ENCODE measurements at places on chromosomes 1 and 21.
A peak's percentile ranks its signal among the peaks of the same experiment; 100 is the strongest.

DNA sequence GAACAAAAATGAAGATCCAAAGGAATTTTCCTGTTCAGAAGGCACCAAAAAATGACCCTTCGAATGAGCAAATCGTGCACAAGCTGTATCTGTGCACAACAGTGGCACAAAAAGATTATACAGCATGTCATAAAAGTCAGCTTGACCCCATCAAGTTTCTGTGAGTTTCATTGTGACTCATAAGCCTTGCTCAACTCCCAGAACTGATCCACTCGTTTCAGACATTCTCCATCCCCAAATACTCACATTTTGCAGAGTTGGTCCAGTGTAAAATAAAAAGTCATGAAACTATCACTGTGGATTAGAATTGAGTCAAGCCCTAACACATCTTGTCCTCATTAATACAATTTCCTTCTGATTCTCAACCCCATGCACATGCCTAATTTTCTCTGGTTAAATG, 174.7 kb upstream of the PKN2 start:
- peaks cover 6% of the 10 kb centered on the region for H3K4me1 ChIP-seq
- no peaks in the 10 kb centered on the region for H3K27me3 ChIP-seq
- no peak overlapping the region for H3K4me3 ChIP-seq
- DNase-seq: no peak
- H3K27ac ChIP-seq: no peak overlapping the region
- H3K36me3 ChIP-seq: no peaks in the 10 kb centered on the region

GRCh38 chr1:1081311-1082238, 7.5 kb upstream of the RNF223 start:
- no peak overlapping the region for H3K27ac ChIP-seq
- no peaks in the 10 kb centered on the region for H3K27me3 ChIP-seq
- H3K36me3 ChIP-seq: no peaks in the 10 kb centered on the region
- no peak overlapping the region for H3K4me3 ChIP-seq
- DNase-seq: peak; percentile 45

DNA sequence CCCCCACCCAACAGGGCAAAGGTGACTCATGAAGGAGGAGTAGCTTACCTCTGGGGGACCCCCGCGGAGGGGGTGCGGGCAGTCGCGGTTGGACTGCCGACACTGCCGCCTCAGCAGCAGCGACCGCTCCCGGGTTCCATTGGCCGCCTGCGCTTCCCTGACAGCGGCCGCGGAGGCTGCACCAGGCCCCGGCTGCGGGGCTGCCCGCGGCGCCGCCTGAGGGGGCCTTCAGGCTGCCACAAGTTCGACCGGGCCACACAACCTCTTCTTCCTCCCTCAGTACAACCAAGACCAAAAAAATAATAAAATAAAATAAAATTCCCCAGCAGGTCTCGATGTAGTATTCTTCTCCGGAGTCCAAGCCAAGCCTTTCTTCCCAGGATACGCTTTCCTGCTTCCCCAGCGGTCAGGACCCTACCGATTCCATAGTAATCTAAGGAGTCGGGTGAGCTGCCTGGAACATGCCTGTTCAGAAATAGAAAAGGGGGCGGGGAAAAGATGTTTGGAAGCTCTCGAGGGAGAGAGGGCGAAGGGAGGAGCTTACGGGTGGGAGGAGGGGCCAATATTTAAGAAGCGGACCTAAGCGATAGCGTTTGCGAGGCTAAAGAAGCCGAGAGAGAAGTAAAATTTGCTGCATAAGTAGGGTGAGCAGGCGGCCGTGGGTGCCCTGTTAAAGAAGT, at the start of gene PI4KB:
PI4KB (minus strand) TSS at position 194 of the 680 bp plus-strand sequence. CDS start 10,935 bp downstream, outside the sequence.
- H3K36me3 ChIP-seq: no peaks in the 10 kb centered on the region
- H3K4me3 ChIP-seq: peak within 1 kb of the TSS; percentile 88
- no peaks in the 10 kb centered on the region for H3K4me1 ChIP-seq
- H3K27me3 ChIP-seq: no peaks in the 10 kb centered on the region
- peak; percentile 93 for DNase-seq

GRCh38 chr1:224493269-224493668, 58.7 kb upstream of the WDR26 start:
- H3K27ac ChIP-seq: no peak overlapping the region
- no peak for DNase-seq
- no peaks in the 10 kb centered on the region for H3K27me3 ChIP-seq
- H3K36me3 ChIP-seq: no peaks in the 10 kb centered on the region
- no peaks in the 10 kb centered on the region for H3K4me1 ChIP-seq
- no peak overlapping the region for H3K4me3 ChIP-seq

DNA sequence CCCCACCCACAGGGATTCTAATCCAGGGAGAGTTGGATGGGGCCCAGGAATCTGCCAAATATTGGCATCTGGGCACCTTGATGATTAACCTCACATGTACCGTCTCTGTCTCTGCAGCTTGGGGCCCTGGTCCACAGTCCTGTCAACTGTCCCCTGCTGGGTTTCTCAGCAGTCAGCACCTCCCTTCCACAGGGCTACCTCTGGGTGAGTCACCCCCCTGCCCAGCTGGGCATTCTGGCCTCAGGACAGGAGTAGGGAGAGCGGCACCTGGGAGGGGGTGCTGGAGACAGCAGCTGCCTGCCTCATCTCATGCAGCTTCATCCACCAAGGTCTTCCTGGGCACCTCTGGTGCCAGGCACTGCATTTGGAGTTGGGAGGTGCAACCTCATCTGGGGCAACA, 100.6 kb upstream of the ACTL8 start:
- DNase-seq: no peak
- no peak overlapping the region for H3K4me3 ChIP-seq
- no peaks in the 10 kb centered on the region for H3K4me1 ChIP-seq
- H3K27ac ChIP-seq: no peak overlapping the region
- H3K36me3 ChIP-seq: no peaks in the 10 kb centered on the region
- no peaks in the 10 kb centered on the region for H3K27me3 ChIP-seq

DNA sequence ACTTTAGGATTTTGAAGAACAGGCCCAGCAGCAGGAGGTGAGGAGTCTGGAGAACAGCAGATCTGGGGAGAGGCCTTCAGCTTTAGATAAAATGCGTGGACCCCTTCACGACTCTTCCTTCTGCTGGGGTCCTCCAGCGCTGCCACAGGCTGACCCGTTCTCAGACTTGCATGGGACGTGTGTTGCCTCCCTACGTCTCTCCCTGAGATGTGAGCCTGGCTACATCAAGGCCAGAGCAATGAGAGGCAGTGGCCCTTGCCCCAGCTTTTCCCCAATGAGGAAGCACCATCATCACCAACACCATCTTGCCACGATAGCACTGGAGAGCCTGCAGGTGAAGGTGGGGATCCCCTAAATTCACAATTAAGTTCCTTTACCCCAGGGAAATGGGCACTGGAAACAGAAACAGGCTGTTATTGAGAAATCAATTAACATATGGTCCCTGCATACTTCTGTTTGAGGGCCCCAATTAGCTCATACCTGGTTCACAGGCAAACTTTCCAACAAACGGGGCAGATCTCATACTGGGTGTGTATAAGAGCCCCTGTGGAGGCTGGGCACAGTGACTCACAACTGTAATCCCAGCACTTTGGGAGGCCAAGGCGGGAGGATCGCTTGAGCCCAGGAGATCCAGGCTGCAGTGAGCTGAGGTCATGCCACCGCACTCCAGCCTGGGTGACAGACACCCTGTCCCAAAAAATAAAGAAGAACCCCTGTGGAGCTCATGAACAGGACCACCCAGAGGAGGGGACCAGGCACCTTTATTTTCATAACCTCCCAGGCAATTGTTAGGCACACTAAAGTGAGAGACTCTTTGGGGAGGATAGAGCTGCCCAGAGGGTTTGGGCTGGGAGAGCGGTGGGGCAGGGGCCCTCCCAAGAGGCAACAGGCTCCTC, 12.1 kb upstream of the ADAMTSL4 start:
- no peak overlapping the region for H3K27ac ChIP-seq
- no peaks in the 10 kb centered on the region for H3K36me3 ChIP-seq
- H3K4me3 ChIP-seq: no peak overlapping the region
- DNase-seq: peak; percentile 15
- H3K27me3 ChIP-seq: no peaks in the 10 kb centered on the region

GRCh38 chr1:101241485-101242225, 4.8 kb downstream of the S1PR1 start:
- H3K4me1 ChIP-seq: no peaks in the 10 kb centered on the region
- no peaks in the 10 kb centered on the region for H3K36me3 ChIP-seq
- no peak overlapping the region for H3K27ac ChIP-seq

DNA sequence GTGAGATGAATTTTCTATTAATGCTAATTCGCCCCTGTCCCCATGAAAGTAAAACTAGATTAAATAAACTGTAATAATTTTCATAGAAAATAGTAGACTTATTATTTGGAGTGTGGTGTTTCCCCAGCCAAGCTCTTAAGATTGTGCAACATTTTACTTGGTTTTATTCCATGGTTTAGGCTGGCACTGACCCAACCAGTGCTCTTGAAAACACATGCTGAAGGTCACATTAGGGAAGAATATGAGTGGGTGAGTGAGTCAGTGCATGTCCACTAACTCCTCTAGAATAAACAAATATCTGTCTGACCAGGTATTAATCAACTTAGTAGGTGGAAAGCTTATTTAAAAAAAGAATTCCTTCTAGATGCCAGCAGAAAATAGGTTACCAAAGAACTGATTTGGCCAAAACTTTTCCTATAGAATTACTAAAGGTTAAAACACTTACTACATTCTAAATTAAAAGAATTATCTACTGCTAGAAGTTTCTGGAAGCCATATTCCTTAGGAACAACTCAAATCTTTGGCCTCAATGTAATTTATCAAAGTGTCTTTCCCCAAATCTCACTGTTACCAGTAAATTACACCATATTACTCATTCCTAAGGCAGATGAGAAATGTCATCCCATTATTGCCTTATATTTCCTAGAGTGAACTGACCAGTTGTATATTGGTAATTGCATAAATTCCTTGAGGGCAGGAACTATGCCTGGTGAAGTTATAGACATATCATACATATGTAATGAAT, 89.7 kb upstream of the RGS1 start:
- no peaks in the 10 kb centered on the region for H3K27me3 ChIP-seq
- no peaks in the 10 kb centered on the region for H3K4me1 ChIP-seq
- no peak overlapping the region for H3K4me3 ChIP-seq
- H3K27ac ChIP-seq: peak overlapping the region; percentile 63
- H3K36me3 ChIP-seq: no peaks in the 10 kb centered on the region

DNA sequence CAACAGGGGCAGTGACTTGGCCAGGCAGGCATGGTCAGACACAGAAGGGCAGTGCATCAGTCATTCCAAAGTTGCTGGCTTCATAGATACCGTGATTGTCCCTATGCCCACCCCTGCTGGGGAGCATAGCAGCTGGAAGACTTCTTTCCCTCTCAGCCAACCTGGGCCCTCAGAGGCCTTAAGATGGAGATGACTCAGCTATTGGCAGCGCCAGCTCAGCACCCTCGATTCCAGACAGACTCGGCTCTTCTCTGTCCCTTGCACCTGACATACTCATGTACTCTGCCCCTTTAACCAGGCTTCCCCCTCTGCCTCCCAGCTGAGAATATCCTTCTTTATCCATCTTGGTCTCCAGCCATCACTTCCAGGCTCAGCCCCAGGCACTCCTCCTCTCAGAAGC, 16.8 kb downstream of the SLAMF8 start:
- no peak overlapping the region for H3K27ac ChIP-seq
- DNase-seq: no peak
- no peaks in the 10 kb centered on the region for H3K27me3 ChIP-seq

GRCh38 chr1:41774471-41774990, 144.2 kb downstream of the HIVEP3 start:
- DNase-seq: no peak
- no peaks in the 10 kb centered on the region for H3K36me3 ChIP-seq
- no peak overlapping the region for H3K27ac ChIP-seq
- no peaks in the 10 kb centered on the region for H3K27me3 ChIP-seq
- H3K4me3 ChIP-seq: no peak overlapping the region

- no peaks in the 10 kb centered on the region for H3K36me3 ChIP-seq
- H3K4me3 ChIP-seq: no peak overlapping the region
- DNase-seq: no peak
Measured at GRCh38 chr21:42478504-42478903, 17.5 kb downstream of the RSPH1 start.

GRCh38 chr1:154198756-154199562, 7.1 kb upstream of the TPM3 start:
- no peak for DNase-seq
- H3K4me1 ChIP-seq: peaks cover 4% of the 10 kb centered on the region
- no peak overlapping the region for H3K27ac ChIP-seq
- no peaks in the 10 kb centered on the region for H3K36me3 ChIP-seq
- H3K4me3 ChIP-seq: no peak overlapping the region

- H3K27me3 ChIP-seq: no peaks in the 10 kb centered on the region
- no peak overlapping the region for H3K4me3 ChIP-seq
- no peaks in the 10 kb centered on the region for H3K4me1 ChIP-seq
- no peaks in the 10 kb centered on the region for H3K36me3 ChIP-seq
Measured at GRCh38 chr1:6094246-6094645, 48.6 kb downstream of the KCNAB2 start.

DNA sequence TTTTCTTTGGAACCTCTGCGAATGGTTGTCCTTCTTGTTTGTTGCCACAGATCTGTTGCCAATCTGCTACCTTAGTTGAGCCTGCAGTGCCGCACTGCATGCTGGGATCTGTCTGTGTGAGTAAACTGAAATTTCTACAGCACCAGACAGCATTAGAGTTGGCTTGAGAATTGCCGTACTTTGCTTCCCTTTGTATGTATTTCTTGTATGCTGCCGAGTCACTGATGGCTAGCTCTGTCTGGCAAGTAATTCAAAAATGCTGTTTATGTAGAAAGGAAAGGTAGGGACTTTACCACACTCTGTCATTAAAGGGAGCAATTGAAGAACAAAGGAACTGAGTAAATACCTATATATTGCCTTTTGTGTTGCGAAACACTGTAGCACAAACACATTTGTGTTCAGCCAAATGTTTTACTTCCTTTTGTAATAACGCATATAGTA, 857.4 kb downstream of the USP25 start:
- H3K27me3 ChIP-seq: no peaks in the 10 kb centered on the region
- H3K27ac ChIP-seq: peak overlapping the region; percentile 68
- no peaks in the 10 kb centered on the region for H3K4me1 ChIP-seq
- DNase-seq: peak; percentile 91
- no peaks in the 10 kb centered on the region for H3K36me3 ChIP-seq
- H3K4me3 ChIP-seq: peak overlapping the region; percentile 22

DNA sequence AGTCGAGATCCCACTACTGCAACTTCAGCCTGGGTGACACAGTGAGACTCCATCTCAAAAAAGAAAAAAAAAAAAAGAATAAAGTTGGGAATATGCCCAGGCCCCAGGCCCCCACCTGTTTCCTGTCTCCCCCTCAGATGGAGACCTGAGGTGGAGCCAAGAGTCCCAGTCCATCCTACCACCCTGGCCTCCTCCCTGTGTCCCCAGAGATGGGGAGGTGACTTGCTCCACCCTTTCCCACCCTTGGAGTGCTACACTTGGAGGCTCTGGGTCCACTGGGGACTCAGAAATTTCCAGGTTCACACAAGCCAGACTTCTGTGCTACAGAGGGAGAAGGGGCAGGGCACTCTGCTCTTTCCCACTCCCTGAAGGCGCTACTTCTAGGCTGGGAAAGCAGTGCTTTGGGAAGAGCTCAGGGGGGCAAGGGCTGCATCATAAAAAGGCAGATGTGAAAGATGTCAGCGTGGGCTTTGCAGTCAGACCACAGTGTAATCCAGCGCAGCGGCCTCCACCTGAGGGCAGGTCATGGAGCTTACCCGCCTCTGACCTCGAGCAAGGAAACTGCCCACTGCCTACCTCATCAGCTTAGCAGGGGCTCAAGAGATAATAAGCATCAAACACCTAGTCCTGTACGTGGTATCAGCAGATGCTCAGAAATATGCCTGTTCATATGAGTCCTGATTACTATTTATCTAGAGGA, 13.4 kb downstream of the TMEM63A start:
- H3K4me3 ChIP-seq: no peak overlapping the region
- H3K36me3 ChIP-seq: peaks cover 13% of the 10 kb centered on the region
- H3K27me3 ChIP-seq: no peaks in the 10 kb centered on the region
- DNase-seq: no peak
- H3K4me1 ChIP-seq: no peaks in the 10 kb centered on the region

- DNase-seq: no peak
- H3K27me3 ChIP-seq: no peaks in the 10 kb centered on the region
- H3K4me3 ChIP-seq: no peak overlapping the region
- no peaks in the 10 kb centered on the region for H3K36me3 ChIP-seq
- no peaks in the 10 kb centered on the region for H3K4me1 ChIP-seq
Measured at GRCh38 chr21:24948186-24948585, 659.1 kb downstream of the MRPL39 start.

Measured in right lobe of liver (tissue), 6 donors.